M059J (cell line): ENCODE measurements at places on chromosomes 3 and 15. TPM values are rescaled to one million over a fixed set of nuclear protein-coding genes. Genes with fewer than 3 reads are reported as not detected.

Gene MRPL46
- 19.8 and 29.2 TPM in 2 replicates for total RNA-seq

Gene TGM5
- not detected in 2 replicates for total RNA-seq

DNA sequence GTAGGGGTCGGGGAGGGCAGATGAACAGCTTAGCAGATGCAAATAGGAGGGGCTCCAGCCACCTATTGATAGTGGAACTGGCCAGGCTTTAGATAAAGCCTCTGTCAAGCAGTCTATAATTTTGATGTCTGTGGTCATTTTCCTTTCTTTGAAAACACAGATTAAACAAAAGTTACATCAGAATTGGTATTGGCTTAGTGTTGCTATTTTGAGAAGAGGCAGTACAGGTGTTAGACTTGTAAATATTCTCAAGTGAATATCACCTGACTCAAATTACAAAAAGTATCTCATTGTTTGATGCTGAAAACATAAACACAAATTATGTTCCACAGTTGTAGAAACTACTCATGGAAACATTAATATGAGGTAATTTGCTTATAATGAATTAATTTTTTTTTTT is 18.1 kb downstream of the GHRL start:
- DNase-seq, result no peak

DNA sequence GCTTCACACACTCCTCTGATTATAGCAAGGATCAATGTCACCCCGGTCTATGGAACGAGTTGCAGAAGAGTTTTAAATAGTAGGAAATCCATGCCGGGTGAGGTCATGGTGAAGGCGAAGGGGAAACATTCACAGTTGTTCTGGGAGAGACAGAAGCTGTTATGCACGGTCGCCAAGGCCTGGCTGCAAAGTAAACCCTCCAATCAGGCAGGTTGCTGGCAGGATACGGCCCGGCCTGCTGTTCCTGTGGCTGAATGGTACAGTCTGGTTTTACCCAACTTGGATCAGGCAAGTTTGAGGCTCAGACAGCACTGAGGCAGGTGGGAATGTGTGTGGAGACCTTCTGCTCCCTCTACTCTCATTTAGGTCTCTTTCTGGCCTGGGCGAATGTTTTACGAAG is 45.3 kb upstream of the ATP2B2 start:
- no peak for DNase-seq

DNA sequence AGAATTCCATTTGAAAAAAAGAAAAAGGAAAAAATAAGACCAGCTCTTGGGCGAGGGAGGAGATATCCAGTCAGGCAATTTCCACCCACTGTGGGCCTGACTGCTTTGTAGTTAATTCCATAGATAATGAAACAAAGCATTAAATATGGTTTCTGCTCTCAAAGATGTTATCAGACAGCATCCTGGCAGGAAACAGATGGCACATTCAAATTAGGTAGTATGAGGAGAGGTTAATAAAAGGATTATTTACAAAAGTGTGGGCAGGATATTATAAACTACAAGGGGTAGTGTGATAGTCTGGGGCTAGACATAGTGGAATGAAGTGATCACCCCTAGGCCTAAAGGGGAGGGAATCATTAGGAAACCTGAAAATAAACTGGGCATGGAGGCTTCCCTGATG is 193.2 kb downstream of the CLSTN2 start:
- peak; percentile 47 for DNase-seq

DNA sequence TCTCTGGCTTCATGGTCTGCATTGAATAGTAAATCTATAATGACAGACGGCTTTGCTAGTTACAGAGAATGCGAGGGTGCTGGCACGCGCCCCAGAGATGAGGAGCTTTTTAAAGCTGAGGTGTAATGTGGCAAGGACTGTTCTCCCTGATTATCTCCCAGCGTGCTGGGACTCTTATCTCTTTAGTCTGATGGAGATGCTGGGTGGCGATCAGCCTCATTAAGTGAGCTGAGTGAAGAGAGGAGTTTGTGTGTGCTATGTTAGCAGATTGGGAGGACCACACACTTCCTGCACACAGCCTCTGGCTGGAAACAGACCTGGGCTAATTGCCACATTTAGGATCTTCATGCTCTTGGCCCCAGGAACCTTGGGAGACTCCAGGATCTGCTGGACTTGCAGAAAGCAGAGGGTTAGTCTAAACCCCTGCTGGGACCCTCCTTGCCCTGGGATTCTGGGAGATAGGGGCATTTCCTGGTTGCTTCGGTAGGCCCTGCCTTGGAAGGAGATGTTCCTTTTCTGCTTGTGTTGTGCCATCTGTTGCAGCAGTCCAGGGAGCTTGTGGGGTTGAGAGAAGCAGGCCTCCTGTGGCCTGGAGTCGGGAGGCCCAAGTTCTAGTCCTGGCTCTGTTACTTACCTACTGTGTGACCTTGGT is 15.0 kb downstream of the PDIA5 start:
- DNase-seq, result no peak

DNA sequence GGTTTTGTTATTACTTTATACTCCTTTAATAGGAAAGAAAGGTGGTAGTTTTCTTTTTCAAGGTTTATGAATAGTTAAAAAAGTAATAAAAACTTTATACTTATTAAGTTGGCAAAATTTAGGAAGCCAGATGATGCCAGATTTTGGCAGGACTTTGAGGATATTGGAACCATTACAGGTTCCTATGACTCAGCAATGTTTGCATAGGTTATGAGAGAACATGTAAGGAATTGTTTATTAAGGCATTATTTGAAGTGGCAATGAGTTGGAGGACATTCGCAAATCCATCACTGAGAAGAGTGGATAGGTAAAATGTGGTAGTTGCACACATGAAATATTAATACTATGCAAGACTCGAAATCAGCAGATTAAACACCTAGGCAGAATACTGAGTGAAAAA is 29.9 kb downstream of the CDAN1 start:
- DNase-seq, result peak; percentile 13
